ENCODE measurements at places on chromosomes 7 and 10.

- DNase-seq = no peak
These were observed 229.8 kb downstream of the ADK start for GRCh38 chr10:74380795-74381194.

DNA sequence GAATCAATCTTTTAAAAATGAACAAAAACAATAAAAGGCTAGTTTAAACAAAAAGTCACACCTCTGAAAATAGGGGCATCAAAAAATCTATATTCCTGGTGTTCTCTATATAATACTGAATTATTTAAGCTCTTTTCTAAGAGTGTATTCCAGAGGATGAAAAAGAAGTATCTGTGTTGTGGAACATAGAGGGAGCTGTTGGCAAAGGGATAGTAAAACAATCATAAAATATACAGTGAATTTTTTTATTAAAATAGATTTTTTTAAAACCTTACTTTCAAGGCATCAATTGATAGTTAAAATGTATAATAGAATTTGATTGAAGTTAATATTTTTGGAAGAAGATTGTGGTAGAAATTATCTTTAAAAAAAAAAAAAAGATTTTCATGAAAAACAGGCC is 1409.1 kb upstream of the CELF2 start:
- no peak for DNase-seq

GRCh38 chr10:118800920-118801319 is 46.1 kb upstream of the CACUL1 start:
- DNase-seq = peak; percentile 60

GRCh38 chr7:114413761-114414155 is 857 bp upstream of the FOXP2 start:
- DNase-seq = no peak

- DNase-seq = no peak
These were observed 32.9 kb upstream of the SDK1 start for GRCh38 chr7:3267966-3268690.

DNA sequence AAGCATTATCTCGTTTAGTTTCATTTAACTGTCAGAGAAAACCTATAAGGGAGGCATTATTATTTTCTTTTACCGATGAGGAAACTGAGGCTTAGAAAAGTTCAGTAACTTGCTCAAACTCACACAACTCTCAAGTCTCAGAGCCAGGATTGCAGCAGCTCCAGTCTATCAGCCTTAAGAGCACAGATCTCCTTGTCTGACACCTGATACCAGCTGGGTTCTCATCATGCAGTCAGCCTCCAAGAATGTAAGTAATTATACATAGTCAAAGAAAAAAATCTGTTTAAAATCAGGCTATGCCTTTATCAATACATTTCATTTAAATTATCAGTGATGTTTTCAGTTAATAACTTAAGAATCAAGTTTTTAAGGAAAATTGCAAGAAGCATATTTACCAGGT is 236.6 kb upstream of the TCF7L2 start:
- DNase-seq = no peak

DNA sequence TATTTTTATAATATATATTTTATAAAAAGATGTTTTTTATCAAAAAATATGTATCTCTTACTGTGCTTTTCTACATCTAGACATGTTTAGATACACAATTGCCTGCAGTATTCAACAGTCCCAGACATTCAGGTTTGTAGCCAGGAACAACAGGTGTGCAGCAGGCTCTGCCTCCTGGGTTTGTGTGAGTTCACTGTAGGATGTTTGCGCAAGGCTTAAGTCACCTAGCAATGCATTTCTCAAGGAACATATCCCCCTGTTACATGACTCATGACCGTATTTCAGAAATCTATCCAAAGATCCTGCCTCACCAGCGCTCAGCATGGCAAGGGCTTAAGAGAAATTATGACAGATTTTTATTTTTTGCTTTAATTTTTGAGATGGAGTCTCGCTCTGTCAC is 41.5 kb downstream of the PITRM1 start:
- no peak for DNase-seq

DNA sequence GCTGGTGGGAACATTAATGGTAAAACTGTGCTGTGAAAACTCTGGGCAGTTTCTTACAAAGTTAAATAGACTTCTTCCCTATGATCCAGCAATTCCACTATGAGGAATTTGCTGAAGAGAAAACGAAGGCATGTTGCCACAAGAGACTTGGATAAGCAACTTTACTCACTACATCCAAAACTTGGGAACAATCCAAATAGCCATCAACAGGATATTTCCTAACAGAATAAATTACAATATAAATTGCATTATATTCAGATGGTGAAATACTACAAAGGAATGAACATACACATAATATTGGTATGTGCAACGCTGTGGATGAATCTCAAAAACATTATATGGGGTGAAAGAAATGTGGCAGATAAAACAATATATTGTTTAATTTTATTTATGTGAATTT is 21.4 kb upstream of the MKI67 start:
- no peak for DNase-seq

DNA sequence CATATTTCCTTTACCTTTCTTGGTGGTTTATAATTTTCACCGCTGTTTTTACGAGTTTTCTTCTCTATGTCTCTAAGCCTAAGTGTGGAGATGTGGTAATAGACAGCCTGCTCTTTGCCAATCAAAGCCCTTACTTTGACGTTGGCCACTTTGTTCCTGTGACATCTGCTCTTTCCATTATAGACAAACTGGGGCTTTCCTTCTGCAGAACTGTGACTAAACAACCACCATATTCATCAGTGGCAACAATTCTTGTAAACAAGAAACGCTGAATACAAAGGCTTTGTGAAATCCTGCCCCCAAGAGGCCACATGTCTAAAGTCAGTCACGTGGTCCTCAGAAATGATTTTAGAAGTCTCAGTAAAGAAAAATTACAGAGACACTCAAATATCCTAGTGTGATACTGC is 59.6 kb upstream of the CAPZA2 start:
- no peak for DNase-seq

- DNase-seq = no peak
These were observed 2.5 kb downstream of the LRCH4 start for GRCh38 chr7:100583132-100584053.

- no peak for DNase-seq
These were observed 10.1 kb upstream of the NKX2-3 start for GRCh38 chr10:99522470-99523250.

DNA sequence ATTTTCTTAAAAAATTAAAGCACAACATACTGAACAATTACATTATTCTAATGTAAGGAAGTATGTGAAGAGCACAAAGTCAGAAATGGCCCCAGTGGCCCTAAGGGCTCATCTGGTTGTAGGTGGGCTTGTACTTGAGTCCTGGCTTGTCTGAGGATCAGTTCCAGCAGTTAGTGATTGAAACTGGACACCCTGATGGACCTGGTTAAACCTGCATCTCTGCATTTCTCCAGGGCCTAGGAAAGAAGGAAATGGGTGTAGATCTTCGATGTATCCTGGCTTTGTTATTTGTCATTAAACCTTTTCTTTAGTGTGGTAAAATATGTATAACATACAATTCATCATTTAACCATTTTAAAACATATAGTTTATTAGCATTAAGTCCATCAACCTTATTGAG is 9.7 kb upstream of the AKR1C2 start:
- DNase-seq = no peak

DNA sequence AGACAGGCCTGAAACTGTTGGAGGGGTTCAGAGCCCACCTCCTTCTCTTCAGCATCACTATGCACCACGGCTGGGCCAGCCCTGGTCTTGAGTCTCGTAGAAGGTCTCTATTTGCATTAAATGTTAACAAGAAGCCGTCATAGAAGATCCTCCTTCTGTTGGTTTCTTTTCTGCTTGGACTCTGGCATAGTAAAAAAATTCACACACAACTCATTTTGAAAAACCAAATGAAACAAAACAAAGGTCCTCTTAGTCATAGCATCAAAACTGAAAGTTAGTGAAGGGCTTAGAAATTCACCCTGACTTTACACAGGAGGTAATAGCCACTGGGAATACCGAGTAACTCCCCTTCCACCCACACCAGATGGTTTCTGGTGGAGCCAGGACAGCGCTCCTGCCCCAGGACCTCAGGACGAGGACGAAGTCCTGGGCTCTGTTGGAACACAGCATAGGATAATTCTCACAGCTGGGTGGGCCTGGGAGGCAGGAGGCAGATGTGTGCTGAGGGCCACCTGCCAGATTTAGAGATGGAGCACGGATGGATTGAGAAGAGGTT is 248.4 kb upstream of the KLF6 start:
- DNase-seq = no peak

- no peak for DNase-seq
These were observed 353.3 kb upstream of the ZMIZ1 start for GRCh38 chr10:78715435-78715834.

DNA sequence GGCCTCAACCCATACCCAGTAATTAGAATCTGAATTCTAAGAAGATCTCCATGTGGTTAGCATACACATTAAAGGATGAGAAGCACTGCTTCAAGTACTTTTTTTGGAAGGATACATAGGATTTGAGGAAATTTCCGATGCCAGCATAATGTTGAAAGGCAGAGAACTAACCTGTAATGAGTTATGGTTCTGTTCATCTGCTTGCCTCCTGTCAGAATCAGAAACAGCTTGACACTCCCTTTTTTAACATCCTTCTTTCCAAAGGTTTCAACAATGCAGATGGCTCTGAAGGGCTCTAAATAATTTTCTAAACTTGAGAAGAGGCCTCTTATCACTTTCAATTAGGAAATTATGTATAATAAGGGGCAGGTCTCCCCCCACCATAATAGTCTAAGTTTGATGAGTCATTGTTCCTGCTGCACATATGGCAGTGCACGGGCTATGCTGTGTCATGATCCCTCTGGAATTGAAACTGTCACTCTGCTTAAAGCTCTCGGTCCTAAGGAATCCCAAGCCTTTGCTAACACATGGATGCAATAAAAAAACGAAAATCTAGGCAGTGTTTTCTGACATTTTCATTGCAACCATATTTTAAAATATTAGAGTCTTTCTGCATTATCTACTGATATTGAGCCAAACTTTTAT is 291.2 kb upstream of the FZD1 start:
- no peak for DNase-seq

DNA sequence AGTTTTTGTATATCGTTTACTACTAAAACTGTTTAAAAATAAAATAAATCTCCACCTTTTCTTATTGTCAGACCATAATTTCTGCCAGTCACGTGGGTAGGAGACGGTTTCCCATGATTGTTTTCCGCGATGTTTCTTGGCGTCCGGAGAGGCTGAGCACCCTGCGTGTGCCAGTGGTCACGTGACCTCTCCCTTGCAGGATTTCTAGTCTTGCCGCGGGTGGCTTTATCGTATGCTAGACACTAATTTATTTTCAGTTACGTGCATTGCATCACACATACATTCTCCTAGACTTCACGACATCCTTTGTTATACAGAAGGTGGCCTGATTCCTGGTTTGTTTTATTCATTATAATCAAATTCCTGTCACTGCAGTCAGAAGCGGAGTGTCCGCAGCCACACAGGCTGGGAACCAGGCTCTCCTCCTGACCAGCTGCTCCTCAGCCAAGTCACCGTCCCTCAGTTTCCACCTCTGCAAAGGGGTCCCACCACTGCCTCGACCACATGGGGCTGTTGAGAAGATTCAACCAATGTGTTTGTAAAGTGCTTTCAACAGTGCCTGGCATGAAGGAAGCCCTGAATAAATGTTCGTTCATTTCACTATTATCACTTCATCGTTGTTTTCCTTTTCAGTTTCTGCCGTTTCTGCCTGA is 203.2 kb upstream of the PPP2R2D start:
- peak; percentile 37 for DNase-seq

Measured in left forelimb (tissue), 1 donor.